ENCODE measurements at places on chromosomes 7 and 10.
A peak's percentile ranks its signal among the peaks of the same experiment; 100 is the strongest.

- no peaks in the 10 kb centered on the region for H3K36me3 ChIP-seq
- H3K4me1 ChIP-seq = no peaks in the 10 kb centered on the region
- no peaks in the 10 kb centered on the region for H3K27me3 ChIP-seq
- no peak overlapping the region for H3K4me3 ChIP-seq
- H3K27ac ChIP-seq = no peak overlapping the region
- DNase-seq = no peak
Measured at GRCh38 chr7:83531766-83532165, 117.2 kb downstream of the SEMA3E start.

- no peaks in the 10 kb centered on the region for H3K27me3 ChIP-seq
- H3K27ac ChIP-seq = no peak overlapping the region
- no peak overlapping the region for H3K4me3 ChIP-seq
- peaks cover 44% of the 10 kb centered on the region for H3K4me1 ChIP-seq
- H3K36me3 ChIP-seq = peaks cover 19% of the 10 kb centered on the region
Measured at GRCh38 chr7:4241791-4242190, 440.3 kb upstream of the FOXK1 start.

GRCh38 chr10:103533827-103534226 is 40.3 kb downstream of the NEURL1 start:
- peaks cover 8% of the 10 kb centered on the region for H3K27me3 ChIP-seq
- DNase-seq = no peak

DNA sequence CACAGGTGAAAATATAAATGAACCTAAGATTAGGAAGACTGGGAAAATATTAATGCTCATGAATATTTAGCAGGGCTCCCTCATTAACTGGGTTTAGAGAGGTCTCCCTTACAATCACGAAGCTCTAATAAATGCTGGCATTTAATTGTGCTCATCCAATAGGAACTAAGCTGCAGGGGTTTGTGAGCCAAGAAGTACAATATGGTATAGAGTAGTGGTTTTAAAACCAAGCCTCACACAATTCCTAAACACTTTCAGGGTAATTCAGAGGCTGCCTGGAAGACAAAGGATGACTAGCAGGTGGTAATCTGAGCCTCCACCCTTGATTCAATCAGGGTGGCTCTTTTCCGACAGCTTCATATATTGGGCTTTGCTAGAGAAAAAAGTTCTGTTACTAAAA is 103.3 kb downstream of the GPAM start:
- no peaks in the 10 kb centered on the region for H3K36me3 ChIP-seq
- H3K27me3 ChIP-seq = no peaks in the 10 kb centered on the region
- no peak for DNase-seq
- no peak overlapping the region for H3K27ac ChIP-seq
- peaks cover 12% of the 10 kb centered on the region for H3K4me1 ChIP-seq

- H3K27me3 ChIP-seq = no peaks in the 10 kb centered on the region
- no peak for DNase-seq
- no peaks in the 10 kb centered on the region for H3K4me1 ChIP-seq
- H3K36me3 ChIP-seq = no peaks in the 10 kb centered on the region
- H3K27ac ChIP-seq = no peak overlapping the region
Measured at GRCh38 chr10:9227679-9228365, 1173.3 kb downstream of the GATA3 start.

- no peak overlapping the region for H3K4me3 ChIP-seq
- peaks cover 11% of the 10 kb centered on the region for H3K4me1 ChIP-seq
- no peaks in the 10 kb centered on the region for H3K27me3 ChIP-seq
- no peaks in the 10 kb centered on the region for H3K36me3 ChIP-seq
- H3K27ac ChIP-seq = no peak overlapping the region
Measured at GRCh38 chr10:67140641-67141040, 214.8 kb downstream of the LRRTM3 start.

DNA sequence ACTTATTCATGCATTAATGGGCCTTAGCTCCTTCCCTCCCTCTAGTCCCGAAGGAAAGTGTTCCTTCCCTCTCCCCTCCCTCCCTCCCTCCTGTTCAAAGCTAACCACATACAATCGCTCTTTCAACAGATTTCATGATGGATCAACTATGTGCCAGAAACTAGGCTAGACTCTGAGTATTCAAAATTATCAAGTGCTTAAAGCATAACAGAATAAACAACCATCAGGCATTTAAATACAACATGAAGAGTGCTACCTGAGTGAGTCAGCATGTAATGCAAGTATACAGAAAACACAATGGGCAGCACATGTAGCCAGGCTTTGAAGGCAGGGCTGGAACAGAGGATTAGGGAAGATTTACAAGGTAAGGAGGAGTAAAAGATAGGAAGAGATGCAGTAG is 11.3 kb downstream of the CHCHD3 start:
- H3K4me3 ChIP-seq = no peak overlapping the region
- peaks cover 37% of the 10 kb centered on the region for H3K4me1 ChIP-seq
- H3K36me3 ChIP-seq = peaks cover 26% of the 10 kb centered on the region
- DNase-seq = no peak
- no peaks in the 10 kb centered on the region for H3K27me3 ChIP-seq

DNA sequence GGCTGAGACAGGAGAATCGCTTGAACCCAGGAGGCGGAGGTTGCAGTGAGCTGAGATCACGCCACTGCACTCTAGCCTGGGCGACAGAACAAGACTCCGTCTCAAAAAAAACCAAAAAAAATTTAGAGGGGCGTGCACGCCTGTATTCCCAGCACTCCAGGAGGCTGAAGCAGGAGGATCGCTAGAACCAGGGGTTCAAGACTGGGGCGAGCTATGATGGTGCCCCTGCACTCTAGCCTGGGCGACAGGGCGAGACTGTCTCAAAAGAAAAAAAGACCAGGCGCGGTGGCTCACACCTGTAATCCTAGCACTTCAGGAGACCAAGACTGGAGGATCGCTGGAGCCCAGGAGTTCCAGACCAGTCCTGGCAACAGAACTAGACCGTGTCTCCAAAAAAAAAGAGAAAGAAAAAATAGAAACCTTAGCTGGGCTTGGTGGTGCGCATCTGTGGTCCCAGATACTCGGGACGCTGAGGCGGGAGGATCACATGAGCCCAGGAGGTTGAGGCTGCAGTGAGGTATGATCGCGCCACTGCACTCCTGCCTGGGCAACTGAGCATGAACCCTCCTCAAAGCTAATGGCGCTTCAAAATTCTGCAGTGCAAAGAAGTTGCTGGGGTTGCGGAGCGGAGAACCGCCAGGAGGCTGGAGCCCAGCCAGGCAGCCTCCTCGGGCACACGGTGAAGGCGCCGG is 382 bp upstream of the MBLAC1 start:
- H3K27me3 ChIP-seq = peaks cover 15% of the 10 kb centered on the region
- H3K4me3 ChIP-seq = peak overlapping the region; percentile 99
- peaks cover 18% of the 10 kb centered on the region for H3K4me1 ChIP-seq
- H3K36me3 ChIP-seq = peaks cover 2% of the 10 kb centered on the region
- no peak for DNase-seq
- H3K27ac ChIP-seq = peak overlapping the region; percentile 99

DNA sequence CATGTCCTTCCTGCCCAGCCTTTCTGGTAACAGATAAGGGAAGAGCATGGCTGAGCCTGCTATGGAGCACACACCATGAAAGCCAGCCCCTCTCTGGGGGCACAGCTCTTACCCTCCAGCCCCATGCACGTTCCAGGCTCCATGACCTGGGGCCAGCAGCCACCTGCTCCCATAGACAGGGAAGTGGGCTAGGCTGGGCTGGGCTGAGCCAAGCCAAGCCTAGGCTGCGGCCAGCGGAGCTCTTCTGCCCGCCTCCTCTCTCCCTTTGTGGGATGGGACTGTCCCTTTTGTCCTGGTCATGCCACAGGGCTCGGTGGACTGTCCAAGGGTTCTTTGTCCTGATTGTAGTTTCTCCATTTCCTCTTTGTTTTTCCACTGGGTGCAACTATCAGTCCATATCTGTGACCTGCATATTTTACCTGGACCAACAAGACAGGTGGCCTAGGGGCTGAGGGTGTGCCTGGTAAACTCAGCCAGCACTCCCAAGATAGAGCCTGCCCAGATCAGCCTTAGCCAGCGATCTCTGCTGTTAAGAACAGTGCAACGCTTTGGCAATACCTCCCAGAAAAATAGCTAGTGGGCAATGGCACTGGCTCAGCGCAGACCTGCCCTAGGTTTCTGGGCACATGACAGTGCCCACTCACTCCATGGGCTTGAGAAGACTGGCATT is 97.2 kb upstream of the BTBD16 start:
- no peak overlapping the region for H3K4me3 ChIP-seq
- peak overlapping the region; percentile 59 for H3K27ac ChIP-seq
- no peaks in the 10 kb centered on the region for H3K36me3 ChIP-seq
- peaks cover 82% of the 10 kb centered on the region for H3K4me1 ChIP-seq
- no peak for DNase-seq
- H3K27me3 ChIP-seq = no peaks in the 10 kb centered on the region

GRCh38 chr7:154693661-154694060 is 309.3 kb downstream of the PAXIP1 start:
- no peak overlapping the region for H3K27ac ChIP-seq
- no peaks in the 10 kb centered on the region for H3K4me1 ChIP-seq
- no peak for DNase-seq
- peaks cover 2% of the 10 kb centered on the region for H3K27me3 ChIP-seq

DNA sequence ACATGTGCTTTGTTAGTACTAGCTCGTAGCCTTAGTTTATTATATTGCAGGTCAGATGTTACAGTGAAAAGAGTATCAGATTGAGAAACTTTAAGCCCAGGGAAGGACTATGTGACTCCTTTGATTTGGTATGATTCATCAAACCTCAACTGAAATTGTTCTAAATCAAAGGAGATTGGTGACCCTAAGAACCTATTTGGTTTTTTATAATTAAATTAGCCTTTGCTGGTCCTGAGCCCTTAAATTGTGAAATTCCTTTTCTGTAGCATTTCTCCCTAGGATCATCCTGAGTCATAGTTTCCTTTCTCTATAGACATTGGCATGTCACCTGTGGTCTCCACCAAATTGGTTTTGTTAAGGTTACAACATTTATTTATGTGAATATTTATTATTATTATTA is 89.7 kb downstream of the POLR1F start:
- H3K27me3 ChIP-seq = no peaks in the 10 kb centered on the region
- no peaks in the 10 kb centered on the region for H3K4me1 ChIP-seq
- H3K36me3 ChIP-seq = no peaks in the 10 kb centered on the region
- no peak overlapping the region for H3K4me3 ChIP-seq
- no peak overlapping the region for H3K27ac ChIP-seq
- DNase-seq = no peak

DNA sequence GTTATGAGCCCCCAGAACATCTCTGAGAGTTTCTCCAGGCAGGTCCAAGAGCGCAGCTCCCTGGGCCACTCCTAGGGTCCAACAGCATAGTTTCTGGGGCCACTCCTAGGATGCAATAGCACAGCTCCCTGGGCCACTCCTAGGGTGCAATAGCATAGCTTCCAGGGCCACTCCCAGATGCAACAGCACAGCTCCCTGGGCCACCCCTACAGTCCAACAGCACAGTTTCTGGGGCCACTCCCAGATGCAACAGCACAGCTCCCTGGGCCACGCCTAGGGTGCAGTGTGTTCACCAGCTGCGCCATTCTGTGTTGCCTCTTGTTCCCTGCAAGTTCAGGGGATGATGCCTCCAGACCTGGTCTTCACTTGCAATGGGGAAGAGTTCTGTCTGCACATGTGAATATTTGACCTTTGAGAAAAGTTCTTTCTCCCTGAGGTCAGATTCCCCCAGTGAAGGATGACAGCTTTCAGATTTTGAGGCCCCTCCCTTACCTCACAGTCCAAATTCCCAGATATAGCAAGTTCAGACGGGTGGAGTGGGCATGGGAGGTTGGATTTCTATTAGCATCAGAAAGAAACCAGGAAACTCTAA is 43.0 kb upstream of the LEP start:
- H3K27me3 ChIP-seq = peaks cover 70% of the 10 kb centered on the region
- peaks cover 22% of the 10 kb centered on the region for H3K4me1 ChIP-seq
- no peak overlapping the region for H3K4me3 ChIP-seq
- H3K27ac ChIP-seq = no peak overlapping the region
- peaks cover 20% of the 10 kb centered on the region for H3K36me3 ChIP-seq

- H3K36me3 ChIP-seq = peaks cover 15% of the 10 kb centered on the region
- no peak for DNase-seq
- H3K27ac ChIP-seq = no peak overlapping the region
- peaks cover 5% of the 10 kb centered on the region for H3K27me3 ChIP-seq
- no peaks in the 10 kb centered on the region for H3K4me1 ChIP-seq
Measured at GRCh38 chr7:158282461-158283001, 305.1 kb downstream of the PTPRN2 start.

Data from WTC11 (cell line).